ENCODE measurements at places on chromosomes 13 and 19.

- DNase-seq: no peak
These were observed 495 bp downstream of the KCNA7 start for GRCh38 chr19:49071860-49072547.

GRCh38 chr19:39193803-39194202 is 3.0 kb upstream of the NCCRP1 start:
- no peak for DNase-seq

- no peak for DNase-seq
These were observed 9.9 kb downstream of the COL4A1 start for GRCh38 chr13:110297011-110297410.

DNA sequence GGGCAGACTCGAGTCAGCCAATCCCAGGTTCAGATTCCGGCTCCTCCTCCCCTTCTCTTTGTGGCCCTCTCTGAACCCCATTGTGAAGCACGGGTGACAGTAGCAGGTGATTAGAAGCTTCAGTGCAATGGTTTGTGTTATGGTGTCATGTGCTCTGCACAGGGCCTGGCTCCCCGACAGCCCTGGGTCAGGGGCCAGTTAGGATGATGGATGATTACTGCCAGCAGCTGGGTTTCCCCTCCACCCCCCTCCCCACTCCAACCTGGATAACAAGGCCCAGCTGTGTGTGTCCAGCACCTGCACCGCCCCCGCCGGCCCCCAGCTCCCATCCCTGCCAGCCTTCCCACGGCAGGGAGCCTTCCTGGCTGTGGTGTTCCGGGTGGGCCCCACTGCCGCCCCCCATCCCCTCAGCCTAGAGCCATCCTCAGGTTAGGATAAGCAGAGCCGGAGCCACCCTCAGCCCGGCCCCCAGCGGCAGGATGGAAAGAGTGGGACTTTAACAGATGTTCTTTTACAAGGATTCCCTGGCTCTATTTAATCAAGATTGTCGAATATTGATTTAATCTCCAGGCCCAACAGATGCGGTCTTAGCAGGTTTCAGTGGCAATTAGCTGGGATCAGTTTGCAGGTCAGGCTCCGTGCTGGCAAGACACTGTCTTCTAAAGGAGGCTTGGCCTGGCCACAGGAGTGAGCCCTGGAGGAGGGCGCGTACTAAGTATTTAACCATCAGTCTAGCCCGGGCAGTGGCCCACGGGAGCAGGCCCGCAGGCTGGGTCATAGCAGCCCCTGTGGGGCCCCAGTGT is 156.2 kb downstream of the SIPA1L3 start:
- DNase-seq: no peak

GRCh38 chr13:43583321-43583720 is 203.5 kb downstream of the ENOX1 start:
- no peak for DNase-seq
